Activated naive CD8-positive, alpha-beta T cell treated with anti-CD3 and anti-CD28 coated beads for 36 hours (primary cell): ENCODE measurements at places on chromosomes 1 and 21. TPM values are rescaled to one million over a fixed set of nuclear protein-coding genes. Genes with fewer than 3 reads are reported as not detected.

Gene CFAP74
- 0.46 TPM for total RNA-seq

- no peak overlapping the region for H3K4me3 ChIP-seq
- H3K27me3 ChIP-seq: peaks cover 62% of the 10 kb centered on the region
- H3K36me3 ChIP-seq: no peaks in the 10 kb centered on the region
- DNase-seq: no peak
Observed at GRCh38 chr1:119632841-119633240, 15.2 kb downstream of the ZNF697 start.

Gene TMEM59
- total RNA-seq: 97.7 TPM

DNA sequence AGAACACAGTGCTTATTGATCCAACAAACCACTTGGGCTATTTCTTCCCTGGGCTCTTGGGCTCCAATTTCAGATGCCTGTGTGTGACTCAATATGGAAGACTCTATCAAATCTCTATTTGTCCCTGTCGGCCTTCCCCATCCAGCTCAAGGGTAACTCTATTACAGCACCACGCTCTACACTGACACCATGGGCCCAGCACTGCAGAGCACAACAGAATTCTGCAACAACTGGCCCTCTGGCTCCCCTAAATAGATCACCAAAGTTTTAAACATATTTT is 51.7 kb downstream of the CAPZB start:
- H3K4me1 ChIP-seq: peaks cover 82% of the 10 kb centered on the region
- no peak overlapping the region for H3K4me3 ChIP-seq
- H3K36me3 ChIP-seq: peaks cover 49% of the 10 kb centered on the region
- H3K27me3 ChIP-seq: no peaks in the 10 kb centered on the region
- peak overlapping the region; percentile 69 for H3K27ac ChIP-seq

DNA sequence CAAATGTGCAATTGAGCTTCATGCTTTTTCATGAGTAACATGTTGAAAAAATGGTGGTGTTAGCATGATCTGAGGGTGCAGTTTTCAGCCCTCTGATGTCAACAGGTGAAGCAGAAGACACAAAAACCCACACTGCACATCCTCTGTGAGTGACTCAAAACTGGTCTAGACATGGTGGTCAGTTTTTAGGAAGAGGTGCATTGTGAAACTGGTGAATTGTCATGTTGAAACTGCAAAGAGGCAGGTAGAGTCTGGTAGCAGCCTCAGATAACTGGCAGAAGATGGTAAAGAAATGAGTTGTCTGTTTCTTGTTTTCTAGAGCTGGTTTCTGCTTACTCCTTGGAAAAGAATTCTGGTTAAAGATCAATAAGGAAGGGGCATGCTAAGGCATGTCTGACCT is 97.3 kb upstream of the HMCN1 start:
- peak; percentile 36 for DNase-seq
- peaks cover 8% of the 10 kb centered on the region for H3K4me1 ChIP-seq
- H3K27ac ChIP-seq: peak overlapping the region; percentile 52
- no peak overlapping the region for H3K4me3 ChIP-seq

Gene ADCY10
- total RNA-seq: not detected

DNA sequence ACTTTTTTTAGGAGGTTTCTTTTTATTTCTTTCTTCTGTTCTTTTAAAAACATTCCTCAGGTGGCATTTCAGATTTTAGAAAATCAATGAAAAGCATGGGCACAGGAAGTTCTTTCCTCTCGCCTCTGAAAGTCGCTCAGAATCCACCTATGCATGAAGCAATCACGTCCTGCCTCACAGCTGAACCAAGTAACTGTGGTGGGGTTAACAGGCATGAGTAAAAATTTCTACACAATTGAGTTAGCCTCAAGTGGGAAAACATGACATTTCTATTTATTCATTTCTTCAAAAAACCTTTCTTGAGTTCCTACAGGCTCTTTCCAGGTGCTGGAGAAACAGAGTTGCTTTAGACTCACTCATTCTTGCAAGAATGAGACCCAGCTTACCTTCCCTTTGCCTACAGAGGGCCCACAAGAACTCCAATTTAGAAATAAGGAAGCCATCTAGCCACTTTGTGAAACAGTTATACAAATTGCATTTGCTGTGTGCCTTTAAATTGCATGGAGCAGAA is 508.9 kb upstream of the PKN2 start:
- no peaks in the 10 kb centered on the region for H3K36me3 ChIP-seq
- no peak overlapping the region for H3K4me3 ChIP-seq
- H3K27me3 ChIP-seq: peaks cover 7% of the 10 kb centered on the region
- DNase-seq: no peak
- no peak overlapping the region for H3K27ac ChIP-seq

DNA sequence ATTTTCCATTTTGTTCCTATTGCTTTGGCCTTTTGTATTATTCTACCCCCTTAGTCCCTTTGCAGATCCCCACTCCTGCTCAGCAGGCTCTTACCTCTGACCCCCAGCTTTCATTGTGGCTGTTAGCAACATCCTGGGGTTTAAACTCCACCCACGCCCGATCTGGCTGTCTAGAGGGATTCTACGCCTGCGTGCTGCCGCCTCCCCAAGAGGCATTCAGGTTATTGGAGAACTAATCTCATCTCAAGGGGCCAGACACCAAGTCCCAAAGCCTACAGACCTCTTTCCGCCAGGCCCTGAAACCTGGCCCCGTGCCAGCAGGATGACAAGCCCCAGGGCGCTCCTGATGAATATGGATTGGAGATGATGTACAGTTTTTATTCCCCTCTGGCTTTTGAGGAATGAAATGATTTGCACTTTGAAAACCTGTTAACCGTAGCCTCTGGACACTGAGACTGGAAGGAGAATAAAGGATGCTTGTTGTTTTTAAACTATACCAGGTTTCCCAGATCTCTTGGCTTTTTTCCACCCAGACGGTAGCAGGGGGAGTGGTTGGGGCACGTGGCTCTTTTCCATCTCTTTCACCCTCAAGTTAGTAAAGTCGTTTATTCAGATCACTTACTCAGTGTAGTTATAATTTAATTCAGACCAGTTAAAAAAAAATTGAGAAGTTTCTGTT is 14.5 kb upstream of the IKBKE start:
- H3K27ac ChIP-seq: no peak overlapping the region
- no peak for DNase-seq
- H3K4me3 ChIP-seq: no peak overlapping the region
- no peaks in the 10 kb centered on the region for H3K4me1 ChIP-seq
- no peaks in the 10 kb centered on the region for H3K27me3 ChIP-seq

DNA sequence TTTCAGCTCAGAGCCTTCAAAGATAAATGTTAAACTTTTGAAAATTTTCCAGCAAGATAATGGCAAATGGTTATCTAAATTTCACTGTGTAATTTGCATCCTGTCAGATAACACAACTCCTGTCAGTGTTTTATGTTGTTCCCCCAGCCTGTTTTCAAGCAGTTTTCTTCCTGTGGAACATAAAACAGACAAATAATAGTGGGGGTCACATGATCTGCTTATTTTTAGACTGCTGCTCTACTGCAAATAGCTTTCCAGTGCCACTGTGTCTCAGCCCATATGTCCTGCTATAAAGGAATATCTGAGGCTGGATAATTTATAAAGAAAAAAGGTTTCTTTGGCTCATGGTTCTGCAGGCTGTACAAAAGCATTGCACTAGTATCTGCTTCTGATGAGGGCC is 32.2 kb downstream of the FMO3 start:
- H3K4me3 ChIP-seq: no peak overlapping the region
- no peak for DNase-seq
- H3K27ac ChIP-seq: no peak overlapping the region
- no peaks in the 10 kb centered on the region for H3K36me3 ChIP-seq

GRCh38 chr21:37758982-37759381 is 157.3 kb downstream of the KCNJ6 start:
- no peak overlapping the region for H3K27ac ChIP-seq
- H3K4me3 ChIP-seq: no peak overlapping the region
- no peaks in the 10 kb centered on the region for H3K36me3 ChIP-seq

- no peaks in the 10 kb centered on the region for H3K4me1 ChIP-seq
- peaks cover 13% of the 10 kb centered on the region for H3K27me3 ChIP-seq
- H3K36me3 ChIP-seq: no peaks in the 10 kb centered on the region
- H3K4me3 ChIP-seq: no peak overlapping the region
- DNase-seq: no peak
Observed at GRCh38 chr1:90572446-90572845, 144.7 kb downstream of the BARHL2 start.

DNA sequence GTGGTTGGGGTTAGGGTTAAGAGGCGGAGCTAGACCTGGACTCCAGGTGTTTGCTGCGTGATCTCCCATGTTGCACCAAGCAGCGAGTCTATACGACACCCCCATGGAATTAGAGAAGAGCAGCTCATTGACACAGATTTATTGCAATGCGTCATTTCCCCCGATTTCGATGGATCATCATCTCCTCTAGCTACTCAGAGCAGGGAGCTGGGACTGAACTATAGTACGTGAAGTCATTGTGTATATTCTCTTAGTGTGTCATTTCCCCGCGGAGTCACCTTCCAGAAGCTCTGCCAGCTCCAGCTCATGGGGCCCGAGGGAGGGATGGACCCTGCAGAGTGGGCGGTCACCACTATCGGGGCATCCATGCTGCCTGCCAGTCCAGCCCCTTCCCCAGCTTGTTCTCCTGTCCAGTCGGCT is 7.5 kb upstream of the C2CD2 start:
- H3K36me3 ChIP-seq: no peaks in the 10 kb centered on the region
- no peak for DNase-seq
- H3K4me1 ChIP-seq: peaks cover 6% of the 10 kb centered on the region
- H3K4me3 ChIP-seq: no peak overlapping the region

DNA sequence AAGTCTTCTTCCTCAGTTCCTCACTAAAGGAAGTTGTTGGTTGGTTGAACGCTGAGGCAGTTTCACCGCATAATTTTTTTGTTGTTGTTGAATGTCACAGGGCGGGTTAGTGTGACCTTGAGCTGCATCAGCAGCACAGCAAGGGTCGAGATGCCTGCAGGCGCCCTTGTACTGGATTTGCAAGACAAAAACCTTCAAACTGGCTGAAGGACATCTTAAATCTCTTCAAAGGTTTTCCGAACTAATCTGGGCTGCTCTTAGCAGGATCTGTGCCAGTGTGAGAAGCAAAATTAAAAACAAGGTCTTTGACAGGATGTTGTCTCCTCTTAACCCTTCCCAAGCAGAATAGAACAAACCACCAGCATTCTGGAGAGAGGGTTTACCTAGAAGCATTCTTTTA is 59.4 kb downstream of the NRIP1 start:
- H3K27me3 ChIP-seq: no peaks in the 10 kb centered on the region
- peaks cover 49% of the 10 kb centered on the region for H3K4me1 ChIP-seq
- peak overlapping the region; percentile 39 for H3K27ac ChIP-seq

DNA sequence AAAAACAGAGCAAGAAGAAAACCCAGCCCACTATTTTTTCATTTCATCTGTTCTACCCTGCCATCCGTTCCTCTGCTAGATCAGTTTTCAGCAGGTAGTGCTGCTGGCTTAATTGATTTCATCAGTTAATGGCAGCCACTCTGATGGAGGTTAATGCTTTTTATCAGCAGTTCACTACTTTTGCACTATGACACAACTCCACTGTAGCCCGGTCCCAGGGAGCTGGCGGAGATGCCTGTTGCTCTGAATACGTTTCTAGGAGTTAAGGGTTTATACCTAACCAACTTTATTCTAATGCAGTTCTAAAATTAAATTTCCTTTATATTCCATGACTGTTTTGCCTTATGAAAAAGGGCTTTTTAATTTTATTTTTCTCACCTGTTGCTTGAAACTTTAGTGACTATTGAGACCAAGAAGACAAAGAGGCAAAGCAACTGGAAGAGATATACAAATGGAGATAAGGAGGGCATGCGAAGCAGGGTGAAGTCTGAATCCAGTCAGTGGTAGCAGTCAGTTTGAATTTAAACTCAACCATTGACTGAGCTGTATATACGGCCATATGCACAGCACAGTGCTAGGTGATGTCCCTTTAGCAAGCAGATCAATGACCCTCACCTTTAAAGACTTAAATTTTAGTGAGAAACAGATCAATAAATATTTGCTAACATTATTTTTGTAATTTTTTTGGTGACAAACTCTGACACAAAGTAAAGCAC is 477.9 kb downstream of the LMO4 start:
- H3K4me1 ChIP-seq: no peaks in the 10 kb centered on the region
- H3K27ac ChIP-seq: no peak overlapping the region
- no peak for DNase-seq
- no peaks in the 10 kb centered on the region for H3K27me3 ChIP-seq
- H3K4me3 ChIP-seq: no peak overlapping the region
- no peaks in the 10 kb centered on the region for H3K36me3 ChIP-seq

DNA sequence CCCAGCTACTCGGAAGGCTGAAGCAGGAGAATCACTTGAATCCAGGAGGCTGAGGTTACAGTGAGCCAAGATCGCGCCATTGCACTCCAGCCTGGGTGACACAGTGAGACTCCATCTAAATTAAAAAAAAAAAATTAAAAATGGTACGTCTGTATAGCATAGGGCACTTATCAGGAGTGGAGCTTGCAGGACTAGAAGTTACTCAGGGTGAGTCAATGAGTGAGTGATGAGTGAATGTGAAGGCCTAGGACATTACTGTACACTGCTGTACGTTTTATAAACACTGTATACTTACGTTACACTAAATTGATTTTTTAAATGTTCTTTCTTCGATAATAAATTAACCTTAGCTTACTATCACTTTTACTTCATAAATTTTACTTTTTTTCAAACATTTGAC is 183.6 kb downstream of the NR5A2 start:
- no peak overlapping the region for H3K4me3 ChIP-seq
- H3K36me3 ChIP-seq: peaks cover 2% of the 10 kb centered on the region
- no peak for DNase-seq
- H3K27ac ChIP-seq: no peak overlapping the region
- peaks cover 2% of the 10 kb centered on the region for H3K4me1 ChIP-seq
- H3K27me3 ChIP-seq: peaks cover 3% of the 10 kb centered on the region

Gene KCNE2
- total RNA-seq: not detected

GRCh38 chr1:145695821-145696629 is 11.1 kb downstream of the PDZK1 start:
- H3K27me3 ChIP-seq: no peaks in the 10 kb centered on the region
- H3K4me1 ChIP-seq: peaks cover under 1% of the 10 kb centered on the region
- DNase-seq: no peak
- H3K36me3 ChIP-seq: no peaks in the 10 kb centered on the region
- H3K4me3 ChIP-seq: no peak overlapping the region

- no peaks in the 10 kb centered on the region for H3K4me1 ChIP-seq
- H3K36me3 ChIP-seq: no peaks in the 10 kb centered on the region
- no peak overlapping the region for H3K4me3 ChIP-seq
- H3K27me3 ChIP-seq: no peaks in the 10 kb centered on the region
Observed at GRCh38 chr1:232213928-232214327, 416.0 kb downstream of the SIPA1L2 start.

DNA sequence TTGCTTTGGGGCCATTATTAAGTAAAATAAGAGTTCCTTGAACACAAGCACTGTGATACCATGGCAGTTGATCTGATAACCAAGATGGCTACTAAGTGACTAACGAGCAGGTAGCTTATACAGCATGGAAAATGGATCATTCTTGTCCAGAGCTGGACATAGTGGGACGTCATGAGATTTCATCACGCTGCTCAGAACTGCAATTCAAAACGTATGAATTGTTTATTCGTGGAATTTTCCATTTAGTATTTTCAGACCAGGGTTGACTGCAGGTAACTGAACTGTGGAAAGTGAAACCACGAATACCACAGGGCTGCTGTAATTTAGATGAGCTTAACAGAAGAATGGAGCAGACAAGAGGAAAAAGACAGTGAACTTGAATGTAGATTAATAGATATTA is 38.9 kb downstream of the CCDC18 start:
- peaks cover 18% of the 10 kb centered on the region for H3K4me1 ChIP-seq
- H3K36me3 ChIP-seq: peaks cover 56% of the 10 kb centered on the region
- DNase-seq: peak; percentile 20
- H3K27ac ChIP-seq: peak overlapping the region; percentile 90
- H3K27me3 ChIP-seq: no peaks in the 10 kb centered on the region
- H3K4me3 ChIP-seq: peak overlapping the region; percentile 45
